ENCODE measurements at places on chromosomes 4 and X.

DNA sequence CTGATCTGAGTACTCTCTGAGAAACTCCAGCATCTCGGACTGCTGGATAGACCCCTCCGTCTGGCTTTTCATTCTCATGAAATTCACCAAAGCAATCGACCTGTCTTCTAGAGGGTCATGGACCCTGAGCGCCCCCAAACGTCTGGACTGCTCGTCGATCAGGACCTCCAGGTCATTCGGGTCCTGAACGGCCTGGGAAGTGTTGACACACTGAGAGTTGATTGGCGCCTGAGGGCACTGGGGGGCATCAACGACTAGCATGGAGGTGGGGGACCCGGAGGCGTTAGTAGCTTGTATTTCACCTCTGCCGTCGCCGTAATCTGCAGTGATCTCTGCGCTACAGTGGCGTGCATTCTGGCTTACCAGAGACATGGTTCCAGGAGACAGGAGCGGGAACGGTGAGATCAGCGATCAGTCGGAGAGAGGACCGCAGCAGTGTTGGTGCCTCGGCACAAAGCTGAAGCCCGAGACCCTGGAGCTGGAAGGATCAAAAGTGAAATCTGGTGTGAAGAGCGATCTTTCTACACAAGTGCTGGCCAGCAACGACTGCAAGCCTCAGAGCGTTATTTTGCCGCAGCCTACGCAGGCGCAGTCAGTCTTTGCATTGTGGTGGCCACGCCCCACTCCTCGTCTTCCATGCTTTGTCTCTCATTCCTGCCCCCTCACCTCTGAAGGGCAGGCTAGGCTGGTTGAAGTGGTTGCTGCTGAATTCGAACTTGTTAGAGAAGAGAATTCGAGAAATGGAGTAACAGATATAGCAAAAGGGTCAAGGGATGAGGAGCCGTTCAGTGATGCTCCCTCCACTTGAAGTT, at the start of gene MAGEE2:
MAGEE2 (minus strand) TSS at position 575 of the 812 bp plus-strand sequence; CDS start at position 372, 203 bp downstream.
- peak; percentile 3 for DNase-seq

DNA sequence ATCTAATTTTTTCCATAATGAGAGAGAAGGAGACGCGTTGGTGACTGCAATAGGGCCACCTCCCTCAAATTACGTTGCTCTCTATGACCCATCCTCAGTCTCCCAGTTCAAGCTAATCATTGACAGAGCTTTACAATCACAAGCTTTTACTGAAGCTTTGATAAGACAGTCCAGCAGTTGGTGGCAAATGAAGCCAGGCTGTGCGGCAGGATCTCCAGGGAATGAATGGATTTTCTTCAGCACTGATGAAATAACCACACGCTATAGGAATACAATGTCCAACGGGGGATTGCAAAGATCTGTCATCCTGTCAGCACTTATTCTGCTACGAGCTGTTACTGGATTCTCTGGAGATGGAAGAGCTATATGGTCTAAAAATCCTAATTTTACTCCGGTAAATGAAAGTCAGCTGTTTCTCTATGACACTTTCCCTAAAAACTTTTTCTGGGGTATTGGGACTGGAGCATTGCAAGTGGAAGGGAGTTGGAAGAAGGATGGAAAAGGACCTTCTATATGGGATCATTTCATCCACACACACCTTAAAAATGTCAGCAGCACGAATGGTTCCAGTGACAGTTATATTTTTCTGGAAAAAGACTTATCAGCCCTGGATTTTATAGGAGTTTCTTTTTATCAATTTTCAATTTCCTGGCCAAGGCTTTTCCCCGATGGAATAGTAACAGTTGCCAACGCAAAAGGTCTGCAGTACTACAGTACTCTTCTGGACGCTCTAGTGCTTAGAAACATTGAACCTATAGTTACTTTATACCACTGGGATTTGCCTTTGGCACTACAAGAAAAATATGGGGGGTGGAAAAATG, at the start of gene KLB:
KLB (plus strand) TSS at position 168 of the 821 bp plus-strand sequence; CDS start at position 188, 20 bp downstream.
- DNase-seq, result no peak

DNA sequence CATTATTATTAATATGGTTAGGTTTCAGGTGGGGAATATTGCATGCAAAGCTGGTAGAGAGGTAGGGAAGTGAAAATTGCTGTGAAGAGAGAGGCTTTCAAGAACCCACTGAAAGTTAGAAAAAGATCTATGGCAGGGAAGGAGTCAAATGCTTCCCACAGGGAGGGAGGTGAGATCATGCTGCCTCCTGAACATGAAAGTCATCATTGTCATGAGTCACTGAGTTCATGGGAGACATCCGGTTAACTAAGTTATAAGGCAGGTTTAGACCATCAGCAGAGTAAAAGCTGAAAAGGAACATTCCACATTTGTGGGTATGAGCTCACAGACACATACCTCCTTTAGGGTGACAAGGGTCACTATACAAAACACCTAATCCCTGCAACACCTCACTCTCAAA, 16.2 kb downstream of the GATB start:
- no peak for DNase-seq

GRCh38 chrX:129961180-129962083, 21.0 kb upstream of the BCORL1 start:
- peak; percentile 58 for DNase-seq
